ENCODE measurements at places on chromosomes 7 and 10. TPM values are rescaled to one million over a fixed set of nuclear protein-coding genes. Genes with fewer than 3 reads are reported as not detected.

The AASS gene
- 34.3 TPM for total RNA-seq

The ZNF425 gene
- 2.5 TPM for total RNA-seq

The SPDYE8 gene
- total RNA-seq = not detected

The SLC13A1 gene
- total RNA-seq = not detected

The SEM1 gene
- 59.2 TPM for total RNA-seq

The ELN gene
- 82.6 TPM for total RNA-seq

The RARRES2 gene
- total RNA-seq = 1.7 TPM

The TWNK gene
- 11.8 TPM for total RNA-seq

The NPY4R gene
- total RNA-seq = 0.07 TPM

The ATP5MK gene
- total RNA-seq = 103 TPM

The KCNIP2 gene
- total RNA-seq = 1.5 TPM

The BTBD16 gene
- not detected for total RNA-seq

The RPEL1 gene
- not detected for total RNA-seq

The OPN4 gene
- total RNA-seq = not detected

The AGR2 gene
- not detected for total RNA-seq

The NUP42 gene
- 28.7 TPM for total RNA-seq

The MSMB gene
- not detected for total RNA-seq

The LIPN gene
- total RNA-seq = not detected

The ABCB1 gene
- total RNA-seq = 1.5 TPM

The SFXN2 gene
- 6.7 TPM for total RNA-seq

The SFXN4 gene
- 8.5 TPM for total RNA-seq

The TUBB8 gene
- not detected for total RNA-seq

The EBF3 gene
- total RNA-seq = 1.6 TPM

The SCART1 gene
- total RNA-seq = 2.5 TPM

The FAM25A gene
- total RNA-seq = not detected

The HOXA6 gene
- total RNA-seq = 1.4 TPM

The THSD7A gene
- 0.17 TPM for total RNA-seq

The SPDYE5 gene
- not detected for total RNA-seq

The LRRC18 gene
- not detected for total RNA-seq

The GNAT3 gene
- total RNA-seq = not detected

The LIPJ gene
- total RNA-seq = not detected

The GLI3 gene
- total RNA-seq = 4.1 TPM

The PNLIPRP2 gene
- not detected for total RNA-seq

The TRA2A gene
- 24.2 TPM for total RNA-seq

The HSPA12A gene
- total RNA-seq = 25.8 TPM

The EPHA1 gene
- not detected for total RNA-seq

The LRIT1 gene
- total RNA-seq = not detected

The PRKG1 gene
- total RNA-seq = 27.2 TPM

The GNGT1 gene
- total RNA-seq = not detected

The SNX13 gene
- total RNA-seq = 43.7 TPM

The TET1 gene
- 5.2 TPM for total RNA-seq

The OPN1SW gene
- not detected for total RNA-seq

The SLC13A4 gene
- total RNA-seq = 0.30 TPM

The DYNC1I1 gene
- total RNA-seq = 1.5 TPM

The CTAGE4 gene
- total RNA-seq = 0.36 TPM

The ADRB1 gene
- total RNA-seq = not detected

The MYOZ1 gene
- 0.20 TPM for total RNA-seq

The COA1 gene
- total RNA-seq = 29.5 TPM

The PDSS1 gene
- total RNA-seq = 3.6 TPM

The TACC2 gene
- total RNA-seq = 8.8 TPM

Measured in smooth muscle cell of the pulmonary artery (primary cell).